ENCODE measurements at places on chromosomes 3 and 15.

DNA sequence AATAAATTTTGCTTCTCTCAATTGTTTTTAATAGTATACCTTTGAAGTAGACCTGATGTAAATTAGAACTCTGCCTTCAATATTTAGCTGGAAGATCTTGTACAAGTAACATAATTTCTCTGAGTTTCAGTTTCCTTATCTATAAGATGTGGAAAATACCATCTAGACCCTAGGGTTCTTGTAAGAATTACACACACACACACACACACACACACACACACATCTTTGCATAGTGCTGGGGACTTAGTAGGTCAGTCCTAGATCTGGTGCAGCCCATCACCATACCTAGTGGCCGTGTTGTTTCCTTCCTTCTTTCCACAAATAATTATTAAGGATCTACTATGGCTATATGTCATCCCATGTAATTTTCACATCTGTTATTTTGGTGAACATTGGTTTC, 11.0 kb downstream of the TRAT1 start:
- DNase-seq, result no peak

DNA sequence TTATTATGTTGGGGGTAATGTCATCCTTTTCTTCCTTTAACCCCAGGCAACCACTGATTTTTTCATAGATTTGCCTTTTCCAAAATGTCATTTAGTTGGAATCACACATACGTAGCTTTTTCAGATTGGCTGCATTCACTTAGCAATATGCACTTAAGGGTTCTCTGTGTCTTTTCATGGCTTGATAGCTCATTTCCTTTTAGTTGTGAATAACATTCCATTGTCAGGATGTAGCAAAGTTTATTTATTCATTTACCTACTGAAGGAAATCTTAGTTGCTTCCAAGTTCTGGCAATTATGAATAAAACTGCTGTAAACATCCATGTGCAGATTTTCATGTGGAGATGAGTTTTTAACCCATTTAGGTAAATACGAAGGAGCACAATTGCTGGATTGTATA, 125.4 kb downstream of the AGBL1 start:
- DNase-seq, result no peak

DNA sequence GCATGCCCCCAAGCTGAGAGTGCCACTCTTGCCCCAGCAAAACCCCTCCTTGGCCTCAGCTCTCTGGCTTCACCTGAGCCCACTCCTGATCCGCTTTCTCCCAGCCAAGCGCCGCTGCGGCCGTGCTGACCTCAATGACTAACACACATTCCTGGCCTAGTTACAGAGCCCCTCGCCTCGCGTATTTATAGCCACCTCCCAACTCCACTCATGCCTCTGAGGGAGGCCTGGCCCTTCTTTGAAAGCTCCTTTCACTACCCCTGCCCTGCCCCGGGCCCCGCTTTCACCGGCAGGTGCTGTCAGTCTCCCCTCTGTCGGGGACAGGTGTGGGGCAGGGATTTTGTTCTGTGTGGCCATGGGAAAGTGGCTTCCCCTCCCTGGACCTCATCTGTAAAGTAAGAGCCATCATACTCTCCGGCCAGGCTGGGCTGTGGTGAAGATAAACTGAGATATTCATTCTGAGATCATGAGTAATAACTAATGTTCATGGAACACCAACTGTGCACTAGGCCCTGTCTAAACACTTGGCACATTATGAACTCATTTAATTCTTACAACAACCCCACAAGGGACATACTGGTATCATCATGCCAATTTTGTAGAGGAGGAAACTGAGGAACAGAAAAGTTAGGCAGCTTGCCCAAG, 13.2 kb upstream of the ATP2B2 start:
- no peak for DNase-seq

DNA sequence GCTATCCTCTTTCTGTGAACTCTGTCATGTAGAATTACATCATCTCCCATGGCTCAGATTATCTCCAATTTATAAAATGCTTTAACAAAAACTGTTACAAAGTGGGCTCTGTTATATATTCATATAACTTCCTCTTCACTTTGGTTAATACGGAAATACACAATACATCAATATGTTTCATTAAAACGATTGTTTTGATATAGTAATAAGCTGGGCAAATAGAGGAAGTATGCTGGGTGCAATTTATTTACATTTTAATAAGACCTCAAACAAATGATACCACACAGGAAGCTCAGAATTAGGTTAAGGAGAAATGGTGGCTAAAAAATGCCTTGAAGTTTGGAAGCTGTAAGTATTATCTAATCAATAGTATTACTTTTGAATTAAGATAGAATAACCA, 331.0 kb downstream of the ZBTB20 start:
- no peak for DNase-seq

GRCh38 chr3:148203297-148204010, 494.2 kb upstream of the AGTR1 start:
- DNase-seq, result no peak

- DNase-seq, result no peak
Observed at GRCh38 chr15:79211481-79211880, 71.0 kb upstream of the ANKRD34C start.

GRCh38 chr3:44001072-44001471, 240.6 kb upstream of the TOPAZ1 start:
- DNase-seq, result no peak
